ENCODE measurements at places on chromosomes 11 and 22. TPM values are rescaled to one million over a fixed set of nuclear protein-coding genes. Genes with fewer than 3 reads are reported as not detected.

DNA sequence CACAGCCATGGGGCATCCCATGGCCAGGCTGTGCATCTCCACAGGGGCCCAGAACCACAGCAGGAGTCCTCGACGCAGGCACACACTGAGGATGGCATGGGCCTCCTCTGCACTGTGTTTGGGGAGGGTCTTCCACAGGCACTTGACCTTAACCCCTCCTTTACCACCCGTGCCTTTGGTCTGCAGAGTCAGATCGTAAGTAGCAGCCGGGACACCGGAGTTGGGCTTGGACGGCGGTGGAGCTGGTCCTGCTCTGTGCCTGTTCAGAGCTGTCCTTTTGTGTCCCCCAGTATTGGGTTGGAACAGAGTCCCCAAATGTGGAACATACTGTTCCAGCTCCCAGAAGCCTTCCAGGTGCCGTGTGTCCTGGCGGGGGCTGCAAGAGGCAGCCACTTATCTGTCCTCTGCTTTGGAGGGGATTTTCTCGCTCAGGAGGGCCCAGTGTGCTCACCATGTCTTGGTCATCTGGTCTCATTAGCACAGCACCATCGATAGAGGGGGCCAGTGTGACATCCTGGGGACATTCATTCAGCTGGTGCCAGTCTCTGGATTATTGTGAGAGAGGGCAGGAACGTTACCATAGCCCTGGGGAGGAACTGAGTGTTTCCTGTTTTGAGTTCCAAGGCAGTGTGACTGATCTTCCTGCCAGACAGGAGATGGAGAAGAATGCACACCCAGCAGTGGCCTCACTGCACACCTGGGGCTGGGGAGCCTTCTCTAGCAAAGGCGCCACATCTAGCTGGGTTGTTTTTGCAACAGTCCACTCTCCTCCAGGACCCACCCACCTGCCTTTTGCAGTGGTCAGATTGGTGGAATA lies 12.4 kb downstream of the CRELD2 start:
- no peak for DNase-seq

- DNase-seq: no peak
Observed at GRCh38 chr22:37684803-37685615, 1.1 kb upstream of the NOL12 start.

OR51A7 gene
- not detected for polyA plus RNA-seq

P2RX6 gene
- polyA plus RNA-seq: 1.4 TPM

TBX10 gene
- polyA plus RNA-seq: not detected

GRCh38 chr11:121670805-121671282 lies 218.1 kb upstream of the SORL1-AS1 start:
- DNase-seq: no peak

TRIM48 gene
- not detected for polyA plus RNA-seq

All from left kidney (tissue), 8 donors.